Left forelimb (tissue), 1 donor: ENCODE measurements at places on chromosomes 13 and 19.
A peak's percentile ranks its signal among the peaks of the same experiment; 100 is the strongest.

- peak; percentile 91 for DNase-seq
These were observed at the start of gene ENOX1 for GRCh38 chr13:43786766-43787517. Gene ENOX1, minus strand, starts transcription at chr13:43786972.

GRCh38 chr13:111215081-111216047 lies 100.3 kb downstream of the ARHGEF7 start:
- DNase-seq: no peak

- peak; percentile 64 for DNase-seq
These were observed 18.9 kb upstream of the FOSB start for GRCh38 chr19:45448887-45449299.

- DNase-seq: no peak
These were observed 41.6 kb downstream of the NDFIP2 start for GRCh38 chr13:79522583-79522982.

DNA sequence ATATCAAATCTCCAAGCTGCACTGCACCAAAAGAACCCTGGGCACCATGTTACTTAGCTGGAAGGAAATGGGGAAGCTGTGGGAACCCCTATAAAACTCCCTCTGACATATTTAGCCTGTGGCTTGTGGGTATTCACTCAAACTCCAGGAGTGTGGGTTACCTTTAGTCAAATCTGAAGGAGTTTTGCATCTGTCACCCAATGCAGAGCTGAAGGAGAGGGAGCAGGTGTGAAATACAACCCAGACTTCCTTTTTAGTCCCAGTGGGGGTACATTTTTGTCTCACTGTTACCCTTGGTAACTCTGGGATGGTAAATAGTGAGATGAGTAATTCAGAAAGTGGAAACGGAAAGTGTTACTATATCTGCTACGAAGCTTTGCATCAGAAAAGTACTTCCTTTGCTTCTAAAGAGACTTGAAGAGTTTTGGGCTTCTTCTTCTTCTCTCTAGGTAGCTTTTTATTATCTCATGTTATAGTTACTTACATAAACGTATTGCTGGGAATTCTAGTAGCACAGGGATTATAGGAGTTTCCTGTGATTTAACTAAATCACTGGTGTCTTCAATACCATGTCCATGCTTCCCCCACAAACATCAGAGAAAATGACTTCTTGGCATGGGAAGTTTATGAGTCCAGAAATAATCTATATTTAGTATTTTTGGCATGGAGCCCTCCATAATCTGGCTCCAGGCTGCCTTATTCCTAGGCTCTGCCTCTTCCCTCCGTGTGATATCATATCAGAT lies 105.9 kb downstream of the AKAP11 start:
- DNase-seq: no peak

GRCh38 chr19:1135454-1135853 lies 31.7 kb downstream of the GPX4 start:
- DNase-seq: no peak

- DNase-seq: no peak
These were observed 6.0 kb downstream of the ATG4D start for GRCh38 chr19:10549733-10550132.

GRCh38 chr19:16660763-16661479 lies at the start of gene TMEM38A:
Gene TMEM38A, plus strand, starts transcription at chr19:16661139. Its CDS starts 79 bp downstream, at chr19:16661218.
- DNase-seq: peak; percentile 78

- DNase-seq: no peak
These were observed 15.6 kb upstream of the KCNC3 start for GRCh38 chr19:50344661-50345318.

GRCh38 chr13:52029569-52029968 lies 5.1 kb downstream of the UTP14C start:
- no peak for DNase-seq

DNA sequence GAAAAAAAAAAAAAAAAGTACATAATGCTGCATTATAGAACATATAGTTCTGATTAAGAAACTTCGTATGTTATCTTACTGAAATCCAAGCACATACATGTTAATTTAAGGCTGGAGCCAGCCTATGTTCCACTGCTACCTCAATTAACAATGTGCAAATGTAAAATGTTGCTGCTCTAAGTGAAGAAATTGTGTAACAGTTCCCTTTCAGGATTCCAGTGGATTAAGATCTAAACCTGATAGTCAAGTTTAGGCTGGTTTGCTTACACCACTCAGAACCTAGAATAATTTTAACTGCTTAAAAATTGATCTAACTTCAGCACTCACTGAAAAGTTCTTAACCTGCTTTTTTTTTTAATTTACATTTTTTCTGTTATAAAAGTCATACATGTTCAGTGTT lies 4.2 kb downstream of the VPS36 start:
- DNase-seq: no peak

DNA sequence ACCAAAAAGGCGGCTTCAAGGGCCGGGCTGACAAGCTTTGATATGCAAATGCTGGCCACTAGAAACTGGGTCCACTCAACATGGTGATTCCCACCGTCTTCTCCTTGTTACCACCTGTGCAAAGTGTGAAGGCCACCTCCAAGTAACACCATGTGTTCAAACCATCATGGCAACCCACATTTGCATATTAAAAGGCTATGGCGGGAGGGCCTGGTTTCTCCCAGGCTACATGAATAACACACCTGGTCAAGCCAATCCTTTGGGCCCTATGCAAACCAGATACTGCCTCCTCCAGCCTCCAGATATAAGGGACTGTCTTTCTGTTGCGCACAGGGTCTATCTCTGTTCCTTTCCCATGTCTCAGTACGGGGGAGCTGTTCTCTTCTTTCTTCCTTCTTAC lies 36.6 kb upstream of the ZSCAN5A start:
- DNase-seq: no peak

DNA sequence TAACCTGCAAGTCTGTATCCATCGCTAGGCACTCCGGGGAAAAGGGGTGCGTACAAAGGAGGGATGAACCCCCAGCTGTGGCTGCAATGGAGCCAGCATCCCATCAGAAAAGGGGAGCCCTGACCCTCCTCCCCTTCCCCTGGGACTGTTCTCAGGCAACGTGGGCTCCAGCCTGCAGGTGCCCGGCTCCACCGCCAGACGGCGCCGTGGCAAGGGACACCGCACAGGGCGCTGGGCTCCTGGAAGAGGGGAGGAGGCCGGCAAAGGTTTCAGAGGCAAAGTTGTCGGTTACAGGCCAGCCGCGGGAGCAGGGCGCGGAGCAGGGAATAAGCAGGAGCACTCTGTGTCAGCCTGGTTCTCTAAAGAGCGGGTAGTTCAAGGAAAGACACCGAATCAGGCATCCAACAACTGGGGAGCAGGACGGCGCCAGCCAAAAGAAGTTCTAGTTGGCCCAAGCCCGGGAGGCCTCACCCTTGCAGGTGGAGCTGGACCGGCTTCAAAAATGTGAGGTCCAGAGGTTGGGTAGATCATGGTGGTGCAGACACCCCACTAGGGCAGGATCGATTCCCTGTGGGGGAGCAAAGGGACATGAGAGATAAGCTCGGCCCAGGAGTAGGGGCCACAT lies 53.0 kb upstream of the ATP12A start:
- no peak for DNase-seq

GRCh38 chr13:24251525-24251924 lies 57.9 kb upstream of the C1QTNF9 start:
- no peak for DNase-seq

- DNase-seq: no peak
These were observed 47.9 kb upstream of the INTS6 start for GRCh38 chr13:51500687-51501086.

- DNase-seq: no peak
These were observed 407.8 kb downstream of the COG6 start for GRCh38 chr13:40063278-40063698.

GRCh38 chr13:48977973-48978372 lies 2.3 kb downstream of the FNDC3A start:
- no peak for DNase-seq

- no peak for DNase-seq
These were observed 4.9 kb upstream of the ERCC1 start for GRCh38 chr19:45428384-45429231.

DNA sequence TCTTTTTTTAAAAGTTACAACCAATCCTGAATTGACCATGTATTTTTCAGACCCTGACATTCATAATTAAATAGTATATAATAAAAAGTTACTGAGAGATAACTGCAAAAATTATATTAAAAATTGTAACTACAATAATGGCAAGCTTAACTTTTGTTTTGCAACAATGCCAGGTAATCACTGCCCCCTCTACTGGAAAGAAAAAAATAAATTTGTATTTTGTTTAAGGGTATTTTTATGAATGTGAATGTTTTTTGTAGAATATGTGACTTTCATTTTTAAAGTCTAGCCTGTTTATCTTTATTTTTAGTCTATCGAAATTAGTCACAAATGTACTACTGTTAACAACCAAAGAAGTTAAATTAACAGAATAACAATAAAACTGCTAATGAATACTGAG lies 21.7 kb downstream of the MRPS31 start:
- no peak for DNase-seq

- no peak for DNase-seq
These were observed 17.9 kb upstream of the RFC3 start for GRCh38 chr13:33799950-33800592.

GRCh38 chr13:112984954-112985802 lies 16.2 kb downstream of the MCF2L start:
- DNase-seq: no peak

DNA sequence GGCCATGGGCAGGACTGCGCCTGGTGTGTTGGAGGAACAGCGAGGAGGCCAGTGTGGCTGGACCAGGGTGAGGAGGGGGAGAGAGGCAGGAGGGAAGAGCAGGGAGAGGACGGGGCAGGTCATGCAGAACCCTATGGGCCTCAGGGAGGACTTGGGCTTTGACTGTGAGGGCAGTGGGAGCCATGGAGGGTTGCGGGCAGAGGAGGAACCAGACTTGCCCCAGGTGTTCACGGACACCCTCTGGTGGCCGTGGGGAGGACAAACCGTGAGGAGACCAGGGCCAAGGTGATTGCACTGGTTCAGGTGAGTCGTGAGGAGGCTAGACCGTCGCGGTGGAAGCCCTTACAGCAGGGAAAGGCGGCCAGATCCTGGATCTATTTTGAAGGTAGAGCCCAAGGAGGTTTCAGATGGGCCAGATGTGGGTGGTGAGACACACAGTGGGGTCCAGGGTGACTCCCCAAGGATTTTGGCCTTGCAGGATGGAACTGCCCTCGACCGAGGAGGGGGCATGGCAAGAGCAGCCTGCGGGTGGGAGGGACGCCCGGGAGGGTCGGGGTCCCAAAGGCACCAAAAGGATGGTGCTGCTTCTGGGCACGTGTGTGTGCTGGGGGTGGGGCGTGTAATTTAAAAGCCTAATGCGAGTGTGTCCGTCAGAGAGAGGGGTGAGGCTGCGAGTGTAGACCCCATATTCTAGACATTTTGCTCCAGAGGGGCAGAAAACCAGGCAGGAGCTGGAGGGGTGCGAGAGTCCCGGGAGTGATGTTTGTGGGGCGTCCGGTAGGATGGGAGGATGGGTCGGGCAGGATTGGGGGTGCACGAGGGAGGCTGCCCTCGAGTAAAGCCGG lies 2.7 kb upstream of the REXO1 start:
- DNase-seq: no peak

DNA sequence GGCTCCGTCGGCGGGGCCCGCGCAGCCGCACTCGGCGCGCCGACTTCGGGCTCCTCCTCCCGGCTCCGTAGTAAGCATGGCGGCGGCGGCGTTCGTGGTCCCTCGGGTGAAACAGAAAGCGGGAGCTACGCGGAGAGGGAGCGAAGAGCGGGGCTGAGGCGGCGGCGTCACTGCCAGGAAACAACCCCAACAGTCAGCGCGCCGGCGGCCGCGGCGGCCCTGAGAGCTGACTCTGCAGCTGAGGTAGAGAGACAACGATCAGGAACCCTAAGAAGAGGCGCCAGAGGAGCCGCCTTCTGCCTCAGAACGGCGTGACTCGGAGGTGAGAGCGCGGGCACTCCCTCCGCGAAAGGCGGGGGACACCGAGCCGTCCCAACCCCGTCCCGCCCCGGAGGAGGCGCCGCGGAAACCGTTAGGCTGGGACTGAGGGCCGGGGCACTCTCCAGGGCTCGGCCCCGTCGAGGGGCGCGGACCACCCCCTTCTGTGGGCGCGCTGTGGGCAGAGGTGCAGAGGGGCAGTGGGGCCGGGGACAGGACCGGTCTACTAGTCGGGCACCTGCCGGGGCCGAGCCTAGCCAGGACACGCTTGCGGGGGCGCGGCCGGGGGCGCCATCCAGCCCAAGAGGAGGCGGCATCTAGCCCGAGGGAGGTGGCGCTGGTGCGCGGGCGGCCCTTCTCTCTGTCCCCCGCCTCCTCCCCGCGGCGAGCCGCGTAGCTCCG lies at the start of gene FNDC3A:
Gene FNDC3A (plus strand): TSS at position 57 of the 720 bp plus-strand sequence. CDS start 30,279 bp downstream, outside the sequence.
- peak; percentile 90 for DNase-seq

DNA sequence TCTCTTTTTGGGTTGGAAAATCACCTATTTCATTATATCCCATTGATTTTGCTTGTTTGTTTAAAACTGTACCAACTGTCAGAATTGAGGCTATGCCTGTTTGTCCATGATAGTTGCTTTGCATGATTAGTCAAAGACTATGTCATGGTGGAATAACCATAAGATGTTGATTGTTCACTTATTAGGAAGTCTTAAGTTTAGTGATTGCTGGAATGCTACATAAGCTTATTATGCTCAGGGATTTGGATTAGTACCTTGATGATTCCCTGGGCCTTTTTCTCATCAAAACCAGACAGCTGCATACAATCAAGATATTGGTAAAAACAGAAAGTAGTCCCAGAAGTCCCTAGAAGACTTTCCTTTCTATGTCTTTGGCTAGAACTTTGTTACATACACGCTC lies 954.7 kb downstream of the PCDH9 start:
- DNase-seq: no peak

- no peak for DNase-seq
These were observed 543 bp downstream of the PSMC4 start for GRCh38 chr19:39971380-39972035.

DNA sequence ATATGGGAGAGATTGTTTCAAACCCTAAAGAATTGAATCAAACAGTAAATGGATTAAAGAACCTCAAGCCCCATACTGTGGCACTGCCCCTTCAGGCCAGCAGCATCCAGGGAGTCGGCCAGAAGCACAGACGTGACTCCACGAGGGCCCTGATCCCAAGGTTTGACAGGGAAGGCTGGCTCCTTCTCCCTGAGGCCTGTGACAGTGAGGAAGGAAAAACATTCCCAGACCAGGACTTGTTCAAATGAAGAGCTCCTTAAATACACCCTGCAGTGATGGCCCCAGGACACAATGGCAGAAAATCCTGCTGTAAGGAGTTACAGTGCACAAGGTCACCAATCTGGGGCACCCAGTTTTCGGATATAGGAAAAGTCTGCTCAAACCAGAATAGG lies 91.0 kb downstream of the COL4A1 start:
- DNase-seq: no peak

- no peak for DNase-seq
These were observed 32.9 kb downstream of the ZDHHC20 start for GRCh38 chr13:21426238-21426637.

DNA sequence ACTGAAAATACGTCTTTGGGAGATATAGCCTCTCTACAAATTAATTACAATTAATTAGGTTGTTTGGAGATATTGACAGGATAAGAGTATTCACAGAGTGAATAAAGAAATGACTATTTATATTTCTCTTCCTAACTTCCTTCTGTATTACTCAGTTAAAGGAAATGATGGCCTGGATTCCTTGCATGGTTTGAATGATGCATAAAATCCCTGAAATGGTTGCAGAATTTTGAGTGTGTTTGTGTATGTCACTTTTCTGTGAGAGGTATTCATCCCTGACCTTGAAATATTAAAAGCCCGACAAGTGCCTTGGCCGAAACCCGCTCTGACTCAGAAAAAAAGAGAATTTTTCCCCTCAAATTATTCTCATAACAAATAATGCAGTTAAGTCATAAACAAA lies 90.0 kb downstream of the PDS5B start:
- no peak for DNase-seq
